Dermis microvascular lymphatic vessel endothelial cell (primary cell): ENCODE measurements at places on chromosomes 4 and X. TPM values are rescaled to one million over a fixed set of nuclear protein-coding genes. Genes with fewer than 3 reads are reported as not detected.

PNMA5 gene
- not detected in 2 replicates for total RNA-seq

- no peak for DNase-seq
Observed at GRCh38 chrX:79159800-79160199, 15.3 kb downstream of the GPR174 start.

XAGE1B gene
- total RNA-seq, result not detected in 2 replicates

DNA sequence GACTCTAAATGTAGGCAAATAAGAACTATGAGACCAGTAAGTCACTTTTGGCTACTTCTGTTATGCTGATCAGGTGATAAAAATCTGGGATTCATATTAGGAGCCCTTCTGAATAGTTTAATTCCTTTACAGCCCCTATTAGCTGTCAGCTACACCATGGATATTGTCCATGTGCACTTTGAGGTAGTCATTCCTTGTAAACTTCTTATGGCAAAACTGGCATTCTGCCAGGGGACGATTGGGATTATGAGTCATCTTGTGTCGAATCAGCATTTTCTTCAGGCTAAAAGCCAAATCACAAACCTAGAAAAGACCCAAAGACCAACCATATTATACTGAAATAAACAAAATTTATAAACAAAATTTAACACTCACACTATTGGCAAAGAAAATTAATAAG, 227.6 kb downstream of the PRDM5 start:
- no peak for DNase-seq

GRCh38 chr4:113653871-113654270, 107.7 kb downstream of the CAMK2D start:
- DNase-seq, result no peak

MAGEC2 gene
- total RNA-seq, result not detected in 2 replicates

TENM3 gene
- total RNA-seq, result 10.3 and 43.6 TPM in 2 replicates

DNA sequence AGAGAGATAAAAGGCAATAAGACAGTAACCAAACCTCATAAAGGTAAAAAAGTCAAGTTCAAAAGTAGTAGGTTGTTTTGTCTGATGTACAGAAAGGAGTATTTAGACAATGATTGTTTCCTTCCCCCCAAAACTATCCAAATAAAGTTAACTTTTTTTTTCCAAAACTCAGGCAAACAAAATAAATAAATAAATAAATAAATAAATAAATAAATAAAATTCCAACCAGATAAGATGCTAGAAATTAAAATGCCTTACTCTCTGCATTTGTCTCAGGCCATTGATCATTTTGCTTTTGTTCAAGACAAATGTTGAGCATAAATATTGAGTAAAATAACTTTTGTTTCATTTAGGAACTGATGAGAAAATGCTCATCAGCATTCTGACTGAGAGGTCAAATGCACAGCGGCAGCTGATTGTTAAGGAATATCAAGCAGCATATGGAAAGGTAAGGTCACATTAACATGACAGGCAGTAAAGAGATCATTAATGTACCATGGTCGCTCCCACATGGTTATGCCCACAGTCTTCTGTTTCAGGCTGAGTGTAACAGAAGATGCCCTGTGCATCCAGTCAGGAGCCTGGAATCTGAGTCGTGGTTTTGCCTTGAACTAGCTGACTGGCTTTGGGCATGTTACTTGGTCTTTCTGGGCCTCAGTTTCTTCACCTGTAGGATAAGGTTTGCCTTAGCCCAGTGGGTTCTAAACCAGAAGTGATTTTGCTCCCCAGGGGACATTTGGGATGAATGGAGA, 27.3 kb downstream of the ANXA3 start:
- DNase-seq, result no peak

ATP6AP1 gene
- total RNA-seq, result 58.0 and 105 TPM in 2 replicates
